Activated T-helper 9 cell treated with anti-CD3 and anti-CD28 coated beads, Interleukin-2, amount 50 U/mL, for 16 hours (primary cell): ENCODE measurements at places on chromosomes 4 and X.

DNA sequence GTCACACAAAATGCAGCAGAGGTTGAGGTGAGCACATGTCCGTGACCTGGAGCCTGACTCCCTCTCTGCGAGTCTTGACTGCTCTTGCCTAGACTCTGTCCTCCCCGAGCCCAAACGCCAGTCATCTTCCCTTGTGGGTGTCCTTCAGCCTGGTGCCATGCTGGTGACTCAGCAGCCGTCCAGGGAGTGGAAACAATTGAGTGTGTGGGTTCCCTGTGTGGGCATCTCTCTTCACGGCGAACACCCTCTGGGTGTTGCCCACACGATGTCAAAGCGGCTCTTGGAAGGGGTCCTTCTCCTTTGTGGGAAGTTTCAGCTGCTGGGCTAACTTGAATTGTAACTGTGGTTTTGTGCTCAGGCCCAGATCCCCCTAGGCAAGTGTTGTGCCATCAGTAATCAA is 17.5 kb upstream of the MSANTD1 start:
- DNase-seq: no peak

GRCh38 chrX:154459832-154460231 is 1.8 kb downstream of the PLXNA3 start:
- no peak for DNase-seq

- DNase-seq: no peak
Measured at GRCh38 chr4:135357091-135357490, 1155.5 kb upstream of the PABPC4L start.

GRCh38 chrX:153583433-153583832 is 15.5 kb downstream of the CCNQ start:
- DNase-seq: no peak
